ENCODE measurements at places on chromosomes 7 and 10.

DNA sequence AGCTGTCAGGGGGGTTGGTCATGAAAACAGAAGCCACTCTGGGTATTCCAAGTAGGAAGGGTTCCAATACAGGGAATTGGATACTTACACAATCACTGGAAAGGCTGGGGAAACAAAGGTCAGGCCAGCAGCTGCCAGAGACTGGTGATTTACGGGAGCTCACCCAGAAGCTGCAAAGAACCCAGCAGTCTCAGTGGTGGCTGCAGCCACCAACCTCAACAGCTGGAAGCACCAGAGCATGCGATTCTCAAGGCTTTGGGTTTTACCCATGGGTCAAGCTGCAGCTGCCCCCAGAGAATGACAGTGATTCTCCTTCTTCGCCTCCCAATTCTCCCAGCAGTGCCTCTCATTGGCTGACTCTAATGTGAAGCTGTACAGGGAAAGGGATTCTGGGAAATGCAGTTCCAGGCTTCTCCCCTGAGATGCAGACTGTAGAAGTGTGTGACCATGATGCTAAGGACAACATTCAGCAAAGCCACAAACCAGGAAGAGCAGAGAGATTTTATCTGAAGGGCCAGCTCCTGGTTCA, 107.2 kb upstream of the TCF7L2 start:
- DNase-seq = no peak

DNA sequence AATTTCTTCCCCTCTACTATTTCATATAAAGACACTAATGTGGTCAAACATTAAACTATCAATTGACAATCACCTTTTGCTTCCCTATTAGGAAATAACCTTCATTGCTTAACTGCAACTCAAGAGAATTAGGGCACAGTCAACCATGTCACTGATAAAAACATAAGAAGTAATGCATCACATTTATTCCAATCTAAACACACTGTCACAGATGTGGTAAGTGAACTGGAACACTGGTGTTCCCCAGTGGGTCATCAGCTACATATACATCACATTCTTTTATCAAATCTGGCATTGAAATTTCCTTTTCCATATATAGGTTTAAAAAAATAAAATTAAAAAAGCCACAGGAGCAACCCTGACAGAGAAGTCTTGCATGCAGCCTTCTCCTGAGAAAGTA, 3.7 kb downstream of the TRIL start:
- no peak for DNase-seq

DNA sequence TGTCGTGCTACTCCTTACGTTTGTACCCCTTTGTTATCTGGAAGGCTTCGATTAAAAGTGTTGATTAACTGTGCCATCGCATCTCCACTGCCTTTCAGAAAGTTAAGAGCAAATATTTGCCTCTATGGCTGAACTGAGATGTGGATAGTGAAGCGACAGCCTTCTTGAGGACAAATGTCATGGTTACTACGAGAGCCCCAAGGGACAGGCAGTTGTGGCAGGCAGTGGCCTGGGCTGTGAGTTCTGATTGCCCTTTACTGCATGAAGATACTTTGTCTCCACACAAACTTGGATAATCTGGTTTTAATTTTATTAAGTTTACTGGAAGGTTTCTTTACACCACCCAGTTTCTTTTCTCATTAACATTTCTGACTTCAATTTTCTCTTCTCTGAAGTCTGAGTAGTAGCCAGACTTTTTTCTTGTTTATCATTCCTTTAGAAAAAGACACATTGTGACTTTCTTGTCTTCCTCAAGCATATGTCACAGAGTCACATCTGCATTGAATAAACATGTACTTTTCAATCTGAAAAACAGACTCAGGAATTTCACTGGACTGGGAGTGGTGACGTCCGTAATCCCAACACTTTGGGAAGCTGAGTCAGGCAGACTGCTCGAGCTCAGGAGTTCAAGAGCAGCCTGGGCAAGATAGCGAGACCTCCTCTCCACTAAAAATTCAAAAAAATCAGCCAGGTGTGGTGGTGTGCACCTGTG, 1.5 kb downstream of the TAS2R41 start:
- DNase-seq = no peak

- no peak for DNase-seq
Measured at GRCh38 chr7:68691261-68692216, 906.7 kb upstream of the AUTS2 start.

GRCh38 chr7:26865094-26865388, 651 bp upstream of the SKAP2 start:
- peak; percentile 73 for DNase-seq

- no peak for DNase-seq
Measured at GRCh38 chr7:132588596-132588995, 12.3 kb upstream of the PLXNA4 start.

DNA sequence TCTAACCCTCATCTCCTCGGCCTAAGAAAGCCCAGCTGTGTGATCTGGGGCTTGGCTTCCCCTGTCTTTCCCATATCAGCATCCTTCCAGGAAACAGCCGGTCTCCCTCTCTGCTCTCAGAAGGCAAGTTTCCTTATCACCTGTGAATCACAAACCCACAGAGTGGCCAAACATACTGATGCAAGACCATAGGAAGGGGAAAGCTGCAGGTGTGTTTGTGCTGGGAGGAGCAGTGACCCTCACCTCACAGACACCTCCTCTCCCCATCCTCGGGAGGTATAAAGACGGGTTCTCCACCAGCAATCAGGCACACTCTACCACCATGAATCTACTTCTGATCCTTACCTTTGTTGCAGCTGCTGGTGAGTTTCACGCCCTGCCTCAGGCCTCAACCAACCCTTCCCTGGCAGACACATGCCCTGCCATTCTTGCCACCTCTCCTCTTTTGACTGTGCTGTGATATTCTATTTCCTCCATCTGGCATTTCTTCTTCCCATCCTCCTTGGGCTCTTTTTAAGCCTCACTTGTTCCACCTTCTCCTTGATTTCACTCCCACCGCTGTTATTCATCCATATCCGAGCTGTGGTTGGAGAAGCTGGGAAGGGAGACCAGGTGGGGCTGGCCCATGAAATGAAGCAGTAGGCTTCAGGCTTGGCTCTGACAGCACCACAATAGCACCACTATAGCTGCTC, at the start of gene PRSS2:
Gene PRSS2 (plus strand): TSS at position 310 of the 692 bp plus-strand sequence. CDS start 13 bp downstream, at position 323.
- DNase-seq = no peak

GRCh38 chr10:68811314-68812009, 15.9 kb upstream of the STOX1 start:
- DNase-seq = no peak

DNA sequence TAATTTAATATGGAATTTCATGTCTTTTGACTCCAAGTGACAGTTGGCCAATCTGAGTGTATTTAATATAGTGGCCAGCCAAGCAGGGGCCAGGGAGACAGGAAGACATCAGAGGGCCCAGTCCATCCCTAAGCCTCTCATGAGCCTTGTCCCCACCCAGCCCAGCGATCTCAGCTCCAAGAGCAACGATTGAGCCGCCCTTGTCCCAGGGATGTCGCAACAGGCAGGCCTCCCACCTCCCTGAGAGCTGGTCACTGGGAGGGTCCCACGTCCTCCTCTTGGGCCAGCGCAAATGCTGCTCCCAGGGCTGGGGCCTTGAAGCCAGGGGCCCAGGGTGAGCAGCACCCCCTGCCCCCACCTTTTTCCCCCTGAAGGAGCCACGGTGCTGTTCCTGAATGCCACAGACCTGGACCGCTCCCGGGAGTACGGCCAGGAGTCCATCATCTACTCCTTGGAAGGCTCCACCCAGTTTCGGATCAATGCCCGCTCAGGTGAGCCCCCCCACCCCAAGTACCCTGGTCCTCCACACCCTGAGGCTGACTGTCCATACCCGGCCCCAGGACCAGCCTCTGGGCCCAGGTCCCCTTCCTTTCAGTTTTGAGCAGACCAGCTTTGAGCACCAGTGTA, 29.4 kb downstream of the C10orf105 start:
- DNase-seq = no peak

DNA sequence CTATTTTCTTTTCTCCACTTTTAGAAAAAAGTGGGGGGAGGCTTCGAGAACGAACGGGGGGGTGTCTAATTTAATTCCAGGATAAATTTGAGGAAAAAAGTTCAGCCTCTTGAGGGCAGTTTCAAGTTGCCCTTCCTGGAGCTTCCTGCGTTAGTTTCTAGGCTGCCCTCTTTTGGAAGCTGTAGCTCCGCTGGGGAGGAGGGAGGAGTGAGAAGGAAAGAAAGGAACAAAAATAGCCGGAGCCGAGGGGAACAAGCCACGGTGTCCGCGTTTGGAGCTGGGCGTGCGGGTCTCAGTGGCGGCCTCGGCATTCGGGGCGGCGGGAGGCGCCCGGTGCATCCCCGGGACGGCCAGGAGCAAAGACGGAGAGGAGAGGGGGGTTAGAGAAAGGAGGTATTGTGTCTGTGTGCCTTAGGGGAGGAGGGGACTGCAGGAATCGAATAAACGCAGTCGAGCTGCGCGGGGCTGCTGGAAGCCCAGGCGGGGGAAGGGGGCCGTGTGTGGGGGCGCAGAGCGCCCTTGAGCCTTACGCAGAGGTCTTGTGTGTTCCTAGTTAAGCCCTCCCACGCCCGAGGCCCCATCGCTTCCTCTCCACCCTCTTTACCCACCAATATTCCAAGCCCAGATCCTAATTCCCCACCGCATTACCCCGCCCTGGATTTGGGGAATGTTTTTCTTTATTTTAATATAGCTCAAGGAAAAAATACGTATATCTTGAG, 2.0 kb upstream of the TNRC18 start:
- DNase-seq = peak; percentile 84

GRCh38 chr7:38462819-38463218, 168.4 kb downstream of the AMPH start:
- no peak for DNase-seq

DNA sequence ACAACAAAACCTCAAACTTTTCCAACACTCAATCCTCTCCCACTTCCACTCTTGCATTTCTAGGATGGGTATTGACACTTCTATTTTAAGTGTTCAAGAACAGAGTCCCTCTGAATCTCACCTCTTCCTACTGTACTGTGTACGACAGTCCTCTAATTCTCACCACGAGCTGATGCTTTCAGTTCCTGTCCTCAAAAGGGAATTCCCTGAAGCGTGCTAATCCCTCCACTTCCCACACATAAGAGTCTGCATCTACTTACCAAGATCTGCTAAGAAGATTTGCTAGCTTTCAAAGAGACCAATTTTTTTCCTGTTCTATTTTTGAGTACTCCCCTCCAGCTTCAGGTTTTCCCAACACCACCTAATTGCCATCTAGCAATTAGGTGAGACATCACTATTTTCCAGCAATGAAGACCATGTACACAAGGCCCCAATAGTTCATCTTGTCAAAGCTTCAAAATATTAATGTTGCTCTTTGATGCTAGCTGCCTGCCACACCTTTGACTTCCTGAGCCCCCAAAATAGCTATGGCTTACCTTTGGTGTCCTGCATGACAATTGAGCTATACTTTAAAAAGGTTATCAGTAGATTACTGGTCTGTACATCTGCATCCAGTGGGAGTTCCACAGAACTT, 54.4 kb downstream of the ARMH3 start:
- no peak for DNase-seq

DNA sequence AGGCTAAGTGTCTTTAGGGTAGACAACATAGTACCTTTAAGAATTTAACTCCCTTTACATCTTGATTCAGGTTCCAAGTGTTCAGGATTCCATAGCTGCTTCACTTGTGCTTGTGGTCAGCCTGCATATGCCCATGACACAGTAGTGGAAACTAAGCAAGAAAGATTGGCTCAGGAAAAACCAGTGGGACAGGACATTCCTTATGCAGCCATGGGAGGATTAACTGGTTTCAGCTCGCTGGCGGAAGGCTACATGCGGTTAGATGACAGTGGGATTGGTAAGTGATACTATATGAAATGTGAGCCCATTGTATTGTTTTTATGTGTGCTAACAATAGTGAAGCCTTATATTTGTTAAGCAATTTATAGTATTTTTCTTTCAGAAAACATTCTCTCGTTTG, 11.3 kb downstream of the FAM221A start:
- no peak for DNase-seq

- DNase-seq = no peak
Measured at GRCh38 chr10:33716501-33717267, 382.2 kb upstream of the NRP1 start.

- DNase-seq = no peak
Measured at GRCh38 chr7:117041007-117041406, 87.7 kb downstream of the ST7 start.

GRCh38 chr7:151503902-151504714, 15.6 kb downstream of the RHEB start:
- no peak for DNase-seq

DNA sequence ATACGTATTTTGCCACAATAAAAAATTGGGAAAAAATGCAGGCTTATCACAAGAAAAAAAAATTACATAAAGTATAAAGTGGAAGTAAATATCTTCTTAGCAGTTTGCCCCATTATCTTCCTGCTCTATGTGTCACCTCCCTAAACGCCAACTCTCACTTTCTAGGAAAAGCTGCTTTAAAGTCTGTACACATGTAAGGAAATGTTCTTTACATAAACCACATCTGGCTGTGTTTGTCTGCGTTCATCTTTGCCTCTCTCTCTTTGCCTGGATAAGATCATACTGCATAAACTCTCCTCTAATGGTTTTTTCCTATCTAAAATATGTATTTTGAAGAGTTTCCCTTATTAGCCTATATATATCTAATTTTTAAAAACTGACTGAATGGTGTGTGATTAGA, 23.0 kb upstream of the UMAD1 start:
- DNase-seq = no peak

DNA sequence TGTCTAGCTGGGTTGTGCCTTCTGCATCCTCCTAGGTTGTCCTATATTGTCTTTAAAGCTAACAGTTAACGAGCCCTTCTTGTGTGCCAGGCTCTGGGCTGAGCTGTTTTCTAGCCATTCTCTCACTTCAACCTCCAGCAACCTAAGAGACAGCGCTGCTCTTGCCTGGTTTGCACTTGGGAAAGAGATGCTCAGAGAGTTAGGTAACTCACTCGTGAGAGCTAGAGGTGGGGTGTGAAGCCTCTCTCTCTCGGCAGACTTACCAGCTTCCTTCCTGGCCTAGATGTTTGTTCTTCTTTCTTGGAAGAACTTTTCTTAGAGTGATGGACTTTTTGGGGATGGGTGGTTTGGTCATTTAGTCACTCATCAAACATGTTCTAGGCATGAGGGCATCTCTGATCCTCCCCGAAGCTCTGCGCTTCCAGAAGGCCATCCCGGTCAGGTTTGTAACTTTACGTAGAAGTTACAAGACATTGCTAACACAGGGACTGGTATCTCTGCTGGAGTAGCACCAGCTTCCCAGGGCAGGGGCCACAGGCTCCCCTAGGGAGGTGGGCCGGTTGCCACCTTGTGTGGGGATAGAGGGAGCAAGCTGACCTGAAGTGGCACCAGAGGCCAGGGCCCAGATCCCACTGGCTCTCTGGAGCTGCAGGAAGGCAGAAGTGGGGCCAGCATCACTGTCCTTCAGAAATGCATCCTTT, 14.3 kb downstream of the TSPAN15 start:
- DNase-seq = no peak

Measured in coronary artery (tissue), 2 donors.